ENCODE measurements at places on chromosomes 2 and 18.

GRCh38 chr18:31611511-31611910 lies 19.8 kb downstream of the TTR start:
- DNase-seq = no peak

GRCh38 chr2:99404039-99404796 lies 67.0 kb downstream of the EIF5B start:
- no peak for DNase-seq

DNA sequence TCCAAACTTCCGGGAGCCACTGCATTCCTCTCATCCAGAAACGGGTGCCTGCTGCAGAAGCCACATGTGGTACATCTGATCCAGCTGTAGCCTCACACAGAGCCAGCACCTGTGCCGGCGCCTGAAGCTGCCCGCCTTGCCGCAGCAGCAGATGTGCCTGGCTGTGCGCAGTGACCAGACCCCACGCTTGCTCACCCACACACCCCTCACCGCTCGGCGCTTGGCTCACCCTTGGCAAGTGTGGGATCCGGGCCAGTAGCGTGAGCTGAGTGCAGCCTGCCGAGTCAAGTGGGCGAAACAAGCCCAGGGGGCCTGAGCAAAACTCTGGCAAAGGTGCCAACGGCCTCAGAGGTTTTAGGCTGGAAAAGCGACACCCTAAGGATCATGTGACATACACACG lies 220.1 kb upstream of the TMEFF2 start:
- no peak for DNase-seq

GRCh38 chr2:41870265-41870585 lies 177.6 kb upstream of the PKDCC start:
- no peak for DNase-seq

DNA sequence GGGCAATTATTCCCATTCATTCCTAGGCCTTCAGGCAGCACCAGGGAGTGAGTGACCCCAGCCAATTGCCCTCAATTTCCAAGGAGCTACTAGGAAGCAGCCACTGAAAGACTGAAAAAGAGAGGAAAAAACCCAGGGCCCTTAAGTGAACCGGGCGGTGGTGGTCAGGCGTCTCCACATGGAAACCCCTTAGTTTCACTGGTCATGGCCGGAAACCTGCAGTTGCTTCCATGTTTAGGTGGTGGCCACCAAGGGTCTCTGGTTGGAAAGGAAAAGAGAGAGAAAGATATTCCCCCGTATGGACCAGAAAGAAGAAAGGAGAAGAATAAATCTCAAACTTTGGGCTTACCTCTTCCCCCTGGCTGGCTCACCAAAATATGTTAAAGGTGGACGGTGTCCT lies 64.9 kb downstream of the GALR1 start:
- DNase-seq = no peak

DNA sequence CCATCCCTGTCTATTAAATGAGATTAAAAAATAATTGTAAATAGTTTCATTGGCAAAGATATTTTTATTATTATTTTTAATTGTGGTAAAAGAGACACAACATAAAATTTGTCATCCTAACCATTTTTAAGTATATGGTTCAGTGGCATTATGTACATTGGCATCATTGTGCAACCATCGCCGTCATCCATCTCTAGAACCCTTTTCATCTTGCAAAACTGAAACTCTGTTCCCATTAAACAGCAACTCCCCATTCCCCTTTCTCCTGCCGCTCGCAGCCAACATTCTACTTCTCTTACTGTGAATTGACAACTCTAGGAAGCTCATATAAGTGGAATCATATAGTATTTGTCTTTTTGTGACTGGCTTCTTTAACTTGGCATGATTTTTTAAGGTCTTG lies 25.3 kb downstream of the LAMA3 start:
- no peak for DNase-seq

GRCh38 chr2:226581661-226582060 lies 218.0 kb downstream of the IRS1 start:
- no peak for DNase-seq

DNA sequence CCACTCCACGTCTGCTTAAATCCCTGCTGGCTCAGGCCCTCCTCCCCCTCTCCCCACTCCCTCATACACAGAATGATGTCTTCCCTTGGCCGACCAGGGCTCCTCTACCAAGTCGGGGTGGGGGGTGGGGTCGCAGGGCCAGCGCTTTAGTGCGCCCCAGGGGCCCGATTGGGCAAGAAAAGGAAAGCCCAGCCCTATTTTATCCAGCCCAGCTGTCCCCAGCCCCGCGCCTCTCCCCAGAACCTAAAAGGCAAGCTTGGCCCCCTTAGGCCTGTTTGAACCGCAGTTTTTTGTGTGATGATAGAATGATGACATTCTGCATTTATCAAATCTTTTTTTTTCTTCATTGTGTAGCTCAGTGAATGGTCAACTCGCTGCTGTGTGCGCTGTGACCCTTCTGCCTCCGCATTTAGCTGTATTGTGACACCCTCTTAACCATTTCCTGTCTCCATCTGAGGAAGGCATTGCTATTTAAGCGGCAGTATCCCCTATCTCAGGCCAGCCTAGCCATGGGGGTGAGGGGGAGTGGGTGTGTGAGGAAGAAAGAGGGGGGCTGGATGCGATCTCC lies 231.4 kb downstream of the HAUS1 start:
- peak; percentile 45 for DNase-seq

DNA sequence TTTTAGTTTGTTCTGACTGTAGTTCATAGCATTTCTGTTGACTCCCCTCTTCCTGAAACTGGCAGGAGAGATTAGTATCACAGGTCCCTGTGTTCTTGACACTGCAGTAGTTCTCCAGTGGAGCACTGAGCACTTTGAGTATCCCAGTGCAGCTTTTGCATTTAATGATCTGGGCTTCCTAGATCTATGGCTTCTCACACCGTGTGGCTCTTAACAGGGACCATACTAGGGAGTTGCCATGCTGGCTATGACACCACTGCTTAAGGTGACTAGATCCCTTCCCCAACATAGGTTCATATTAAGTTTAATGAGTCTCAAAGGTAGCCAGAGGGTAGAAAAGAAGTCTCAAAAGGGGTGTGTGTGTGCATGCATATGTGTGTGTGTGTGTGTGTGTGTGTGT lies 6.2 kb upstream of the MSTN start:
- no peak for DNase-seq

GRCh38 chr18:58716060-58716756 lies 44.9 kb downstream of the MALT1 start:
- no peak for DNase-seq

DNA sequence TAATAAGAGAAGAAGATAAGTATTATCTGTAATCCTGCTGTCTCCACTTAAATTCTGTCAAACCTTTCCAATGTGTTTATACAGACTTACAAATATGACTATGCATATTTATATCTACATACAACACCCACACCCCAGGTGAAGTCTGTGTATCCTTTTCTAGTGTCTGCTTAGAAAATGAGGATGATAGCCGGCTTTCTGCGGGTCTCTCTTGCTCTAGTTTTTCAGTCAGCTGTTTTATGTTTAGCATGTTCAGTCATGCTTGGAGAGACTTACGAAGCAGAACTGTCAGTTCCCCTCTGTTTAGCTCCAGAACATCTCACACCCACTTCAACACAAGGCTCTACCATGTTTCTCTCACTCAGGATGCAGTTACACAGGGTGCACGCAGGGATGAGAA lies 137.3 kb upstream of the NFATC1 start:
- no peak for DNase-seq

GRCh38 chr18:25392192-25392591 lies 40.2 kb upstream of the ZNF521 start:
- DNase-seq = no peak

- no peak for DNase-seq
Measured at GRCh38 chr2:101433465-101433864, 41.4 kb downstream of the RFX8 start.

DNA sequence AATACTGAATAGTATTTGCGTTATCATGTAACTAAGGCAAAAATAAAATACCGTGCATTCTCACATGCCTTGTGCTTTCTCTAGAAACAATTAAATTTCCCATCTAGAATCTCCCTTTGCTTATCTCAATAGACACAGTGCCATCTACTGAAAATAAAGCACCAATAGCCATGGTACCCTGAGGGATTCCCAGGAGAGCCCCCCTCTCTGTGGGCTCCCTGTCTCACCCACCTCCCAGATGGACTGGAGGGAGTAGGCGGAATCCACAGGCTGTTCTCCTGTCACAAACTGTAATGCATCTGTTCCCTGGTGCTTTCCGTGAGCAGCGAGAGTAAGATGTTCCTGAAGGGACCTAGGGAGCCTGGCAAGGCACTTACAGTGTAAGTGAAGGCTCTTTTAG lies 112.4 kb upstream of the UPP2 start:
- DNase-seq = no peak

- peak; percentile 34 for DNase-seq
Measured at GRCh38 chr2:189698020-189698887, 23.8 kb downstream of the ANKAR start.

Measured in SK-N-DZ (cell line).